CD4-positive, alpha-beta T cell (primary cell): ENCODE measurements at places on chromosomes 11 and 22.

GRCh38 chr11:10575346-10576034 is 7.0 kb upstream of the LYVE1 start:
- H3K36me3 ChIP-seq: no peaks in the 10 kb centered on the region
- no peak for DNase-seq
- no peak overlapping the region for H3K4me3 ChIP-seq
- no peak overlapping the region for H3K27ac ChIP-seq
- no peaks in the 10 kb centered on the region for H3K27me3 ChIP-seq

GRCh38 chr11:47148270-47148669 is 28.4 kb downstream of the ARFGAP2 start:
- no peaks in the 10 kb centered on the region for H3K36me3 ChIP-seq
- DNase-seq: no peak
- peaks cover 9% of the 10 kb centered on the region for H3K4me1 ChIP-seq
- H3K27me3 ChIP-seq: no peaks in the 10 kb centered on the region
- H3K27ac ChIP-seq: no peak overlapping the region

GRCh38 chr22:49622241-49623105 is 205.2 kb downstream of the BRD1 start:
- no peak overlapping the region for H3K4me3 ChIP-seq
- H3K27me3 ChIP-seq: no peaks in the 10 kb centered on the region
- no peaks in the 10 kb centered on the region for H3K36me3 ChIP-seq
- H3K4me1 ChIP-seq: no peaks in the 10 kb centered on the region

- no peaks in the 10 kb centered on the region for H3K36me3 ChIP-seq
- no peak for DNase-seq
- H3K4me3 ChIP-seq: no peak overlapping the region
- no peak overlapping the region for H3K27ac ChIP-seq
Measured at GRCh38 chr11:28715726-28716125, 607.5 kb downstream of the METTL15 start.

GRCh38 chr11:4459500-4459899 is 10.4 kb downstream of the OR52K2 start:
- DNase-seq: no peak
- no peak overlapping the region for H3K27ac ChIP-seq
- H3K36me3 ChIP-seq: no peaks in the 10 kb centered on the region
- peaks cover 3% of the 10 kb centered on the region for H3K4me1 ChIP-seq
- H3K27me3 ChIP-seq: peaks cover 6% of the 10 kb centered on the region
- no peak overlapping the region for H3K4me3 ChIP-seq
